NCI-H187 (cell line): ENCODE measurements at places on chromosomes 2 and 18.

- no peak for DNase-seq
Measured at GRCh38 chr2:172241222-172241621, 138.5 kb upstream of the DLX2 start.

GRCh38 chr18:66833646-66834045 is 229.8 kb upstream of the CDH19 start:
- no peak for DNase-seq

DNA sequence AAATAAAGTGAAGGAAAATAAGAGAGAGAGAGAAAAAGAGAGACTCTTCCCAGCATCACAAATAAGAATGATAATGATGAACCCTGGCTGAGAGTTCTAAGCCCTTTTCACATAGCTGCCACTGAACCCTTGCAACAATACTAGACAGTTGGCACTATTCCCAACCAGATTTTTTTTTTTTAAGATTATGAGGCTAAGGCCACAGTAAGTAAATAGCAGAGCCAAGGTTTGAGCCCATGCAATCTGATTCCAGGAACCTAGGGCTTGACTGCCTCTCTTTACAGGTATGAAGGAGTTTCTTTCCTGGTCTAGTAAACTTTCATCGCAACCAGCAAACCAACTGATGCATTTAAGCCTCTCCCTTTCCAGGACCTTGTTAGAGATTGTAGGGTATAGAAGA is 424.6 kb downstream of the NCKAP5 start:
- DNase-seq: no peak

DNA sequence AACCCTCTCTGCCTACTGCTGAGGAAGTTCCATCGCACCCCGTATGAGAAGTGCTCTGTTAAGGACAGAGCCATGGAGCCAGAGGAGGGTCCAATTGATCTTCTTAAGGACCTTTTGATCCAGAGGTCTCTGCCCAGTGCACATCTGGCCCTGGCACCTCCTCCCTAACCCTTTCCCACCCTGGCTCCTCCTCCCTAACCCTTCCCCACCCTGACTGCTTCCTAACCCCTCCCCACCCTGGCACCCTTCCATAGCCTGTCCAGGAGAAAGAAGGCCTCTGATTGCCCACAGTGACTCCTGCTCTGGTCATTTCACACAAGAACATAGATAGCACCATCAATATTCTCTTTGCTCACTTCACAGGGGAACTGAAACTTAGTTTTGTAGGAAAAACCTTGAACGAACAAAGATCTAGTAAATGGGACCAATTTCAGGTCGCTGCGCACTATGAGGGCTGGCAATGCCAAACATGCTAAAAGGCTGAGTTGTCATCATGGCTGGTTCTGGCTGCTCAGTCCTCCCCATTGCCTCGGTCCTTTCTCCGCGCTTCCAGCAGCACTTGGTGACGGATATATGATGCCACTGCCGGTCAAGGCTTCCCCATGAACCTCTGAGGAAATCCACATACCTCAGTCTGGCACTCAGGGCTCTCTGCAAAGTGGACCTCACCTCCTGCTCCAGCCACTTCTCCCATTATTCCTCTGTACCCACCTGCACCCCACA is 49.2 kb downstream of the PKDCC start:
- no peak for DNase-seq

GRCh38 chr2:156341452-156342253 is 9.1 kb upstream of the NR4A2 start:
- peak; percentile 41 for DNase-seq

- peak; percentile 11 for DNase-seq
Measured at GRCh38 chr2:202178346-202178958, 59.9 kb downstream of the SUMO1 start.
